ENCODE measurements at places on chromosomes 3 and 15. TPM values are rescaled to one million over a fixed set of nuclear protein-coding genes. Genes with fewer than 3 reads are reported as not detected.

GLT8D1 gene
- 133 TPM for total RNA-seq

- no peak for DNase-seq
These were observed 29.9 kb upstream of the SPSB4 start for GRCh38 chr3:141021261-141021660.

DNA sequence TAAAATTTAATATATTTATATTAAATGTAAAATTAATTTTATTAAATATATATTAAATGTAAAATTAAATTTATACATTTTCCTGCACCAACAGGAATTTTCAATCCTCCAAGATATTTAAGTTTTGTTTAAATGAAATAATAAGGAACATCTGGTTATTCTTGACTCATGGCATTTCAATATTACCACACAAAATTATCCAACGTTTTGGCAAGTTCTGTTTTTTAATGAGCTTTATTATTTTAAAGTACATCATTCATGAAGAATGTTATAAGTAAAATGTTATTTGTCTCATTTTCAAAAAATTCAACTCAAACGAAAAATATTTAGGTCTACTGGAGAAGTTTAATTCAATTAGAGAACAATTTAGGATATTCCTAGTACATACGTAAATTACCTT is 811.4 kb downstream of the NAALADL2 start:
- no peak for DNase-seq

GRCh38 chr3:122680475-122681283 is at the start of gene PARP14:
PARP14 (plus strand) TSS chr3:122680839; CDS start chr3:122680884, 45 bp downstream.
- DNase-seq, result peak; percentile 57

GRCh38 chr15:92949604-92950249 is 49.6 kb downstream of the CHD2 start:
- no peak for DNase-seq

- DNase-seq, result no peak
These were observed 386.7 kb downstream of the RSL24D1 start for GRCh38 chr15:54810031-54810430.

- peak; percentile 83 for DNase-seq
These were observed 14.2 kb downstream of the EIF4E3 start for GRCh38 chr3:71710906-71711494.

DNA sequence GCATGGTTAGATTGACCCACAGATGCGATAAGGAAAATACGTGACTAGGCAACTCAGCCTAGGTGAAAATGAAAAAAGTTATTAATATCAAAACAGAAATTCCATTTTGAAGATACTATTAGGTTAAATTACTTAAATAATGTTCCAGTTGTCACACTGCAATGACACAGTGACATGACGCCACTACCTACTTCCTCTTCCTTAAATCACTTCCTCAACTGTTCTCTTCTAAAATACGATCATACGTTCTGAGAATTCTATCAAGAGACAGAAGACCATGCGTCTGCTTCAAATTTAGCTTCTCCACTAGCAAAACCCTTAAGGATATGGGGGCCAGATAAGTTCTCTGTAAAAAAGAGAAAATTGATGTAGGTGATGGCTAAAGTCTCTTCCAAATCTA is 18.2 kb downstream of the CMTM6 start:
- no peak for DNase-seq

DNA sequence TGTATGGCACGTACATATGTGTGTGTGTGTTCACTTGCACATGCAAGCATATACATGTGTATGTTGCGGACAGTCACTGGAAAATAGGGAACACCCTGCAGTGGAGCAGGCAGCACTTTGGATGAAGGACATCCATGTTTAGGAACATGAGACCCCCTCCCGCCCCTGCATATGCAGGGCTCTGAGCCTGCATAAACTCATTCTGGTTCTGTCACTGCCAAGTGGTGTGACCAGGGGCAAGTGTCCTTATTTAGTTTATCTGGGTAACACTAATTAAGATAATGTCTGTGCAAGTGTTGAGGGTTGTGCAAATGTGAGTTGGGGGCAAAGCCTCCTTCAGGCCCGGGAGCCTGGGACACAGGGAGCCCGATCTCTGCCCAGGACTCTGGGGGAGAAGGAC is 105.7 kb downstream of the CORO2B start:
- DNase-seq, result no peak

- no peak for DNase-seq
These were observed 376.5 kb downstream of the MECOM start for GRCh38 chr3:169286992-169287391.

Measured in renal cortical epithelial cell (primary cell).